Stimulated activated CD8-positive, alpha-beta memory T cell treated with anti-CD3 and anti-CD28 coated beads, Interleukin-2, amount 100 ng/mL, for 1 hour (primary cell): ENCODE measurements at places on chromosomes 5 and 9.

GRCh38 chr5:80959768-80960442 is at the start of gene RASGRF2:
Gene RASGRF2, plus strand, starts transcription at chr5:80960363. Its CDS starts 376 bp downstream, at chr5:80960739.
- DNase-seq: no peak

- no peak for DNase-seq
Observed at GRCh38 chr5:146047396-146047795, 58.0 kb downstream of the PLAC8L1 start.

GRCh38 chr9:125233678-125234077 is 7.5 kb downstream of the HSPA5 start:
- DNase-seq: no peak

DNA sequence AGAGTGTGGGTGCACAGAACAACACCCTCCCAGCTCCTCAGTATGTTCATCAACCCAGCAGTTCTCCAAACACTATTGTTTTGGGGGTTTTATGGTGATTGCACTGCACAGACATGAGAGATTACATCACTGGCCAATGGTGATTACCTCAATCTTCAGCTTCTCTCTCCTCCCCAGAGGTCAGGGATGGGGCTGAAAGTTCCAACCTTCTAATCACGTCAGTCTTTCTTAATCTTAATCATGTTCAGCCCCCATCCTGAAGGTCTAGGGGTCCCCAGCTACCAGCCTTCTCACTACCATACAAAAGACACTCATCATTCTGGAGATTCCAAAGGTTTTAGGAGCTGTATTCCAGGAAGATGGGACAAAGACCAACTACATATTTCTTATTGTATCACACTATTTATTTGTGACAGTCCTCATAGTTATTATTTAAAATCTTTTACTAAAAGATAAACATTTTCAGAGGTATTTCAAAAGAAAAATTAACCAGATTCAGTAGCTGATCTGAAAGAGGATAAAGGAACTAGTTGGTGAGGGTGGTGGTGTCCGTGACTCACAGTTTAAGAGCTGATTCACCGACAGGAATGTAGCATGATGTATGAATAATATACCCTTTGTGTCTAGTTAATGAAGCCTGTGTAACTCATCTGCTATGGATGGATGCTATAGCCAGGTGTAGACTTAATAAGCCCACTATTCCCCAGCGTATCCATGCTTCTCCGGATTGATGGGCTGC is 35.6 kb downstream of the RASEF start:
- no peak for DNase-seq

GRCh38 chr5:90476391-90476790 is 1.7 kb downstream of the POLR3G start:
- DNase-seq: no peak

DNA sequence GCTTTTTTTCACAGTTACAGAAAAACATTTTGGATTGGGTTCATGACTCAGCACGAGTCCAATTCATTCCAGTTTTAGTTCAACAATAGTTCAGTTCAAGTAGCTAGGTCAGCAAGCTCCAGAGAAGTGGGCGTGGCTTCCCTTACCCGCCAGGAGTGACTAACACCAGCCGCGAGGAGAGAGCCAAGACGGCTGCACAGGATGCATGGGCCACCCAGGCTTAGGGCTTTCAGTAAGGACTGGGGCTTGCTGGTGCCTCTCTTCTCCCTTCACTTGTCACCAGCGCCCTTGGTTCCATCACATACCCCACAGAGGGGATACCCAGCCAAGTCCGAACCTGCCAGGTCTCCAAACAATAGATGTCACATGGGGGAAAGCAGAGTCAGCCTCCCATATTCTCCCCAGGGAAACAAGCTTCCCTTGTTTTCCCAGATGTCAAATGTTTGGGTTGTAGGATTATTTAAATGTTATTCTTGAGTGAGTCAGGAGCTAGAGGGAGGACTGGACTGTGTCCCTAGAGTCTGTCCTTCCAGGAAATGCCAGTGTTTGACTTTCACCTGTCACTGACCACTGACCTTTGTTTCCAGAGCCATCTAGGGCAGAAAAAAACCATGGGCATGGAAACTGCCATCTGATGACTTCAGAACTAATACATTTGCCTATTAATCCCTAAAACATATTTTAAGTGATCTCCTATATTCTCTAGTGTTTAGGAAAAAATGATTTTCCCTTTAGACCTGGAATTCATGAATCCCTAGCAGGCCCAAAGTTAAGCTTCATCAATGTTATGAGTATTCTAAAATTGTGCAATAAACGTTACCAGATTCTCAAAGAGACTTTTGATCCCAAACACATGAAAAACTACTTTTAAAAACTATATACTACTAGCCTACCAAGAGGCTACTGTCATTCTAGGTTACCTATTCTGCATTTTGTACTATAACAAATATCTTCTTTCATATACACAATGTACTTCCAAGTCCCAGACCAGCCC is 51.9 kb downstream of the NIPAL4 start:
- no peak for DNase-seq

GRCh38 chr5:159198063-159199036 is 11.0 kb downstream of the RNF145 start:
- no peak for DNase-seq

DNA sequence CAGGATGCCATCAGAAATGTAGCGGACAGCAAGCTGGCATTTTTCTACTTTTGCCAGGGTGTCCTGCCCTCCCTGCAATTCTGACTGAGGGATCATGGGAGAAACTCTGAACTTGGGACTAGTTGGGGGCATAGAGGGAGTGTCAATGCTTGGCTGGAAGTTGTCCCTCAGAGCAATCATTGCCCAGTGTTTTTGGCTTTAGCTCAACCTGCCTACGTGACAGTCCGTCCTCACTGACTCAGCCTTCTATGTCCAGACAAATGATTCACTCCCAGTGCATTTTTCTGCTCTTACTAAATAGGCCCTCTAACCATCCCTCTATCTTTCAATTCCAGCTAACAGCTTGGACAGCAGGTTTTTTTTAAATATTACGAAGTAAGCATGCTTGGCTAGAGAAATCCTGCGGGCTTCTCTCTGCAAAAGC is 627.4 kb downstream of the TLR4 start:
- no peak for DNase-seq

DNA sequence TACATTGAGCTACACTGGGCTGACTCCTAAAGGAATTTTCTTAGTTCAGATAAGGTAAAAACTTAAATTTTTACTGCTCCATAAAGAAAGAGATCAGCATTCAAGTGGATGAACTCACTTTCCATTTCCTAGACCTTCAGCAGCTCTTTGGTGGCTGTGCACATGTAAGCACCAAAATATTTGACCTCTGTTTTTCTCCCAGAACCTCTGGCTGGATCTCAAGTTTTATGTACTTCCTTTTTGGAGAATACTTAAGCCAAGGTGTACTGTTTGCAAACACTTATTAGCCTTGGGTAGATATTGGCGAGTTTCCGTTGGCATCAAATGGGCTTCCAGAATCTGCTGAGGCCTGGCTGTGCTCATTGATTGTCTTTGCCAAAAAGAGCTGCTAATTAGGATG is 10.3 kb downstream of the TNC start:
- no peak for DNase-seq

- no peak for DNase-seq
Observed at GRCh38 chr5:100706776-100707175, 171.6 kb downstream of the FAM174A start.

- no peak for DNase-seq
Observed at GRCh38 chr5:160938532-160938931, 86.5 kb upstream of the ATP10B start.
